ENCODE measurements at places on chromosomes 3 and 15. TPM values are rescaled to one million over a fixed set of nuclear protein-coding genes. Genes with fewer than 3 reads are reported as not detected.

GOLGA6L7 gene
- total RNA-seq = not detected

DNA sequence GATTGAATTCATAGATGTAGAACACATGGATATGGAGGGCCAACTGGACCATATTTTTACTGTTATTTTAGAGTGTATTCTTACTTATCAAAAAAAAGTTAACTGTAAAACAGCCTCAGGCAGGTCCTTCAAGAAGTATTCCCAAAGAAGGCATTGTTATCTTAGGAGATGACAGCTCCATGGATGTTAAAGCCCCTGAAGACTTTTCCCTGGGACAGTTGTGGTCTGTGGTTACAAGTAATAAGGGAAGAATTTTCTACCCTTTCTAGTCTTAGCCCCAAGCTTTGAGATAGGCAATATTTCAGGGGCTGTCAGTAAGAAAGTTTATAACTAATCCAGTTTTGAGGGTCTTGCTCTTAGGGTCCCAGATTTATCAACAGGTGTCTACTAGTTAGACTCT is 62.5 kb downstream of the LRRC49 start:
- DNase-seq = no peak

GRCh38 chr15:91032919-91033803 is 10.8 kb upstream of the VPS33B start:
- DNase-seq = peak; percentile 62

SPSB4 gene
- total RNA-seq = 98.4 TPM

GRCh38 chr3:71582612-71583565 is 639 bp downstream of the FOXP1 start:
- DNase-seq = peak; percentile 80

DNA sequence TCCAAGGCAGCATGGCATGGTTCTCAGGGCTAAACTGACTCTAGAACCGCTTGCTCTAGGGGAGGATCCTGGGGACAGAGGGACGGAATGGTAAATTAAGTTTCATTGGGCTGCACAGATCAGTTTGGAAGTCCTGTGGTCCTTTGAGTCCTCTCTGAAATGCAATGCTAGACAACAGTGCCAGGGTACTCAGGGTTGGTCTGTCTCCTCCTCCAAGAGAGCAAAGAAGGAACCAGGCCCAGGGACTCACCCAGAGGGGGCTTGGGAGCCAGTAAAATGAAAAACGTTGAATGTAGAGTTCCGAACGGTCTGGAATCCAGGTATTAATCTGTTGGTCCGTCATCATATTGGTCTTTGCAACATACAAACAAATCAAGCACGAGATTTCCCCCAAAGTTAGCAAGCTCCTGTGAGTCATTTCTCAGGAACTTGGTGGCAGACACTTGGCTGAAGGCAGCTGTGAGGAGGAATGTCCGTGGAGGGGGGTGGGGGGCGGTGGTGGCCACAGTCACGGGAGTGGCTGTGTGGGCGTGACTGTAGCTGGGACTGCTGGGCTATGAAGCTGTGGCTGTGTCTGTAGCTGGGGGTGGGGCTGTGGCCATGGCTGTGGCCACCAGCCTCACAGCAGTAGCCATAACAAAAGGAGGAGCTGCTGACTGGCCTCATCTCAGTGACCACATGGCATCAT is 361.0 kb downstream of the SHQ1 start:
- DNase-seq = no peak

ERC2 gene
- 48.3 TPM for total RNA-seq

DNA sequence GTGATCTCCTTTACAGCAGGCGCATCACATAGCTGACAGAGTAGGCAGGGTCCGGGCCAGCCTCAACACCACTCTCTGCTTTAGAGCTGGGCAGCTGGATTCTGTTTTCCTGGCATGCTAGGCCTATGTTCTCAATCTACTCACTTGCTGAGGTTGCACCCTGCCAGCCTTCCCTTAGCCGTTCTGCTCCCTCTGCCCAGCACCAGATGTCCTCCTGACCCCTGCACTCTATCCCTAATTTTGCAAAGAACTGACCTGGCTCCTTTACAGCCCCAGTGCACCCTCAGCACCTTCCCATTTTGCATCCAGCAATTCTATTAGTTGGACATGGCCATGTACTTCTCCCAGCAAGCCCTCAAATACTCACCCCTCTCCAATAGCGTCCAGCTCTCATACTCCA is 371.6 kb upstream of the WNT5A start:
- no peak for DNase-seq

KY gene
- not detected for total RNA-seq

DNA sequence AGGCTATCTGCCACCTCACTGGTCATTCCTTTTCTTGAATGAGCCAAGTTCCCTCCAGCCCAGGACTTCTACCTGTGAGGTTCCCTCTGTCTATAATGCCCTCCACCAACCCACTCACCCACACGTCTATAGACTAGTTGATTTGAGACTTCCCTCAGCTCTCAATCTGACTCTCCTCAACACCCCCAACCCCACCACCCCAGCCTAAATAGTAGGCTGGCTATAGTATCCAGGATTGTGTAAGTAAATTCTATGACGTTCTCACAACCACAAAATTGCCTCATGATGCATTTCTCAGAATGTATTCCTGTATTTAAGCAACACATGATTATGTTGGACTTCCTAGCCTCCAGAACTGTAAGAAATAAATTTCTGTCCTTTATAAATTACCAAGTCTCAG is 2.2 kb downstream of the PLSCR1 start:
- no peak for DNase-seq

- DNase-seq = no peak
Measured at GRCh38 chr3:45455040-45455439, 66.7 kb downstream of the LARS2 start.

GRCh38 chr3:39407259-39407629 is 724 bp downstream of the RPSA start:
- no peak for DNase-seq

- DNase-seq = no peak
Measured at GRCh38 chr3:123568034-123568433, 16.8 kb downstream of the HACD2 start.

DNA sequence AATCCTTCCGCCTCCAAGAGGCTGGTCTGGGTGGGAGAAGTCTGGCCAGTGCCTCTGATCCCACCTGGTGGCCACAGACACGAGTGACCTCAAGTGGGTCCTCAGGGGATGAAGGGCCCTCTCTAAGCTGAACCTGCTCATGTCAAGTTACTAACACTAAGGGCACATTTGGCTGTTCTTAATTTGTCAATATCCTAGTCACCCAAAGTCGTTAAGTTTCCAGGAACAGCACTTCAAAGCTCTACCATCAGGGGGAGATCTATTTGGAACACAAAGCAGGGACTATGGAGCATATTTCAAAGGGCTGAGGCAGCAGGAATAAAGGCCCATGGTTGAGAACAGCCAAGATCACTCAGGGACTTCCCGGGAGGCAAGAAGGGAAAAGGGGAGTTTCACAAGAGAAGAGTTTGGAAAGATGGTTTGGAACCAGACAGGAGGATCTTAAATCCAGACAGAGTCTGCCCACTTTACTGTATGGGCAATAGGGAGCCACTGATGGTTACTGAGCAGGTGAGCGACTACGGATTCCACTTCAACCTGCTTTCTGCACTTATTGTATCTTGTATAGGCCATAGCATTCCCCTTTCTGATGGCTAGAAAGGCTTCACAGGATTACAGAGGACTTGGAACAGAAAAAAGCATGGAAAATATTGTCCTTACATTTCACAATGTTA is 13.7 kb downstream of the OXTR start:
- DNase-seq = no peak

LRRC34 gene
- 3.6 TPM for total RNA-seq

CAMKV gene
- total RNA-seq = 518 TPM

GRCh38 chr3:143351354-143351753 is 231.8 kb downstream of the CHST2 start:
- no peak for DNase-seq

PLCB2 gene
- 2.6 TPM for total RNA-seq

GRCh38 chr3:72756900-72757299 is 91.3 kb downstream of the SHQ1 start:
- DNase-seq = no peak

- no peak for DNase-seq
Measured at GRCh38 chr3:4606911-4607310, 113.8 kb downstream of the ITPR1 start.

- DNase-seq = no peak
Measured at GRCh38 chr15:101828774-101829173, 16.8 kb downstream of the OR4F15 start.

DNA sequence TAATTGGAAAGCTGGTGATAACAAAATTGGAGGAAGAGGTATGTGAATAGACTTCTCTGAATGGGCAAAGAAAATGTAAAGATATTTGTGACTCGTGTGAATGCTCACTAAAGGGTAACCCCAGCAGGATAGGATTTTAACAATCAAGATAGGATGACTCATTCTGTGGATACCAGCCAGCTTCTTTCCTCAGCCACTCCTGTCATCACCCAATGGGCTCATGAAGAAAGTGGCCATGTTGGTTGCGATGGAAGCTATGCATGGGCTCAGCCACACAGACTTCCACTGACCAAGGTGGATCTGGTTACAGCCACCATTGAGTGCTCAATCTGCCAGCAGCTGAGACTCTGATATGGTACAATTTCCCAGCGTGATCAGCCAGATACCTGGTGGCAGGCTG is 40.9 kb downstream of the STRIT1 start:
- no peak for DNase-seq

DNA sequence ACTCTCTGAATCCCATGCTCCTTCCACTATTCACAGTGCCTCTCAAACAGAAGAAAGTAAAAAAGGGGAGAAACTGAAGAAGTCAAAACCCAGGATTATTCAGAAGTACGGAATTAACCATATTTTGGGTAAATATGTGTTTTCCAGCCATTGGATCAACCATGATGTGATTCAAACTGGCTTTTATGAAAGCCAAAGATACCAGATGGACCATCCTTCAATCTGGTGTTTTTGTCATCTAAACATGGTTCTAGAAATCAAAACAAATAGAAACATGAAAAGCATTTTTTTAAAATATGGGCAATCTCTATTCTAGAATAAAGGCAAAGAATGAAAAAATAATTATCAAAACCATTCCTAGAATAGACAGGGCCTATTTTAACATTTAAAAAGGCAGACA is 172.7 kb downstream of the RORA start:
- no peak for DNase-seq

DNA sequence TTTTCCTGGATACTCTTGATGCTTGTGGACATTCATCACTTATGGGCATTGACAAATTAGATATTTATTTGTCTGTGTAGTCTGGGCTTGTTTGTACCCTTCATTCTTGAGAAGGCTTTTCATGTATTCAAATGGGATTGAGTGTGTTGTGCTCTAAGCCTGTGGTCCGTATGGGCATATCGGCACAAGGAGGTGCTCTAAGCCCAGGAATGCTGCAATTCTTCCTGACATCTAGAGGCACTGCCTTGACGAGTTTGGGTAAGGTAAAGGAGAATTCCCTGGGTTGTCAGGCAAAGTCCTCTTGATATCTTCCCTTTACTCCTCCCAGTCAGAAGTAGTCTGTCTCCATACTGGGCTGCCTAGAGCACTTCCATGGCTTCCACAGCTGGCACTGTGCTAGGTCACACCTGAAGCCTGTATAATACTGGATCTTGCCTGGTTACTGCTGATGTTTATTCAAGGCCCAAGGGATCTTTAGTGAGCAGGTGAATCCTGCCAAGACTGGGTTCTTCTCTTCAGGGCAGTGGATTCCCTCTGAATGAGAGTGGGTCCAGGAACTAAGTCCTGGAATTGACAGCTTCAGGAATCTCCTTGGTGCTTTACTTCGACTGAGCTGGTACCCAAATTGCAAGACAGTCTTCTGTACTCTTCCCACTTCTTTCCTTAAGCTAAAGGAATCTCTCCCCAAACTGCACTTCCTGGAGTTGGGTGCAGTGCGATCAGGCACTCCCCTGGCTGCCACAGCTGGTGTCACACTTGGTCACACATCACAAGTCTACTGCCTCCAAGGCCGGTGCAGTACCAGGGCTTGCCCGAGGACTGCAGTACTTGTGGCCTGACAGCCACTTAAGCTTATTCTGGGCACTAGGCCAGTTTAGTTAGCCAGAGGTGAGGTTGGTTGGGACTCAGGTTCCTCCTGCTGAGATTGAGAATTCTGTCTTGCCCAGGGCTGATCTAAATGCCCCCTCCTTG is 46.0 kb downstream of the GALK2 start:
- no peak for DNase-seq

DNA sequence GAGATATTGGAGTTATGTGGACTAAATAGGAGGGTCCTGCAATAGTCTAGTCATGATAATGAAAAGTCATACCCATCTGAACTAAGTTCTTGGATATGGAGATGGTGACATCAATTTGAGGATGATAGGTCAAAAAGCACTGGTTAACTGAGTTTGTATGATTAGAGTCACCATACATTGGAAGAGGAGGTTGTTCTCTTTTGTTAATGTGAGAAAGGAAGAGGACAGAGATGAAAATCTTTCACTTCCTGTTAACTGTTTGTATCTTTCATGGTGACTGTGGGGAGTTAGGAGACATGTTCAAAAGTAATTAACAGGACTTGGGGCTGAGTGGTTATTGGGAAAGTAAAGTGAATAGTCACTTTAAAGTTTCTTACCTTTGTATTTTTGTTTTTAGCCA is 11.1 kb downstream of the TMEM62 start:
- no peak for DNase-seq

GRCh38 chr3:27628026-27628750 is 93.9 kb downstream of the EOMES start:
- DNase-seq = no peak

DNA sequence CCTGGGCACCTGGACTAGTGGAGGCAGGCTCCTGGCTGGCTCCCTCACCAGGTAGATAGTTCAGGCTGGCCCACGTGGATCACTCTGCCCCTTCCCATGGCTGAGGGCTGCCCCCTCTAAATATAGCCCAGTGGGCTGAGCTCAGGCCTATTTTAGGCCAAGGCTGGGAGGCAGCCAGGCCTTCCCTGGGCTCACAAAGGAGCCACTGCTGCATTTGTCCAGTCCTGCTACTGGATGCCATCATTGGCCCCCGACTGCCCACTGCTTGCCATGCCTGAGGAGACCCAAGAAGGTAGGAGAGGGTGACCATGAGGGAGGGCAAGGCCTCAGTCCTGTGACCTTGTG is at the start of gene LSMEM2:
LSMEM2 (plus strand) TSS at position 208 of the 345 bp plus-strand sequence; CDS start at position 235, 27 bp downstream.
- no peak for DNase-seq

TRH gene
- total RNA-seq = 1.7 TPM

- DNase-seq = no peak
Measured at GRCh38 chr15:40914013-40914412, 15.1 kb upstream of the DLL4 start.

DNA sequence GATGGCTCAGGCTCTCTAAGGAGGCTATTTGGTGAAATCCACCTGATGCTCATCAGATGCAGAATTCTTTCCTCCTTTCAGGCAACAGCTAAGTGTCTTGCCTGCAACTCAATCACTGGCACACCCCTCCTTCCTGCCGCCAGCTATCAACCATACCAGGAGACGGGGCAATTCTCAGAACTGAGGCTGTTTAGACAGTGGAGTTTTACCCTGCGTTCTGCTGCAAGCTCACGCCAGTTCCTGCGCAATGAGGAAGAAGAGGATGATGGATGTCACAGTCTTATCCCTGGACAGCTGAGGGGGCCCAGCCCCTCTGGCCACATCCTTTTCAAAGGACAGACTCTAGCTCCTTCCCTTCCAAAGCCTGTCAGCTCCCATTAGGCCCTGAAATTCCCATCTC is 7.0 kb upstream of the MANF start:
- DNase-seq = peak; percentile 3

GRCh38 chr3:168618827-168619470 is 523.2 kb upstream of the GOLIM4 start:
- DNase-seq = no peak

All from glutamatergic neuron (in vitro differentiated cells).